ENCODE measurements at places on chromosomes 2 and 18.
A peak's percentile ranks its signal among the peaks of the same experiment; 100 is the strongest.

- DNase-seq, result no peak
Observed at GRCh38 chr18:6174983-6175745, 239.5 kb downstream of the L3MBTL4 start.

DNA sequence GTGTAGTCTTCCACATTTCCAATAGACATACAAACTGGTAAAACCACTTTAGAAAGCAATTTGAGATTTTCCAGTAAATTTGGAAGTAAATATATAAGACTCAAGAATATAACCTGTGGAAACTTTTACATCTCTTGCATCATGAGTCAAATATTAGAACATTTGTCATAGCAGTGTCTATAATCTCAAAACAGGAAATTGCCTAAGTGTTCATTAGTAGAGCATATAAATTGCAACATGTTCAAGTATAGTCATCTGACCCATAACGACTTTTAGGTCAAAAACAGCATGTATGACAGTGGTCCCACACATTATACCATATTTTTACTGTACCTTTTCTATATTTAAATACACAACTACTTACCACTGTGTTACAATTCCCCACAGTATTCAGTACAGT is 555.9 kb upstream of the VRK2 start:
- no peak for DNase-seq

GRCh38 chr2:19835781-19836281 is 66.0 kb downstream of the TTC32 start:
- DNase-seq, result no peak

DNA sequence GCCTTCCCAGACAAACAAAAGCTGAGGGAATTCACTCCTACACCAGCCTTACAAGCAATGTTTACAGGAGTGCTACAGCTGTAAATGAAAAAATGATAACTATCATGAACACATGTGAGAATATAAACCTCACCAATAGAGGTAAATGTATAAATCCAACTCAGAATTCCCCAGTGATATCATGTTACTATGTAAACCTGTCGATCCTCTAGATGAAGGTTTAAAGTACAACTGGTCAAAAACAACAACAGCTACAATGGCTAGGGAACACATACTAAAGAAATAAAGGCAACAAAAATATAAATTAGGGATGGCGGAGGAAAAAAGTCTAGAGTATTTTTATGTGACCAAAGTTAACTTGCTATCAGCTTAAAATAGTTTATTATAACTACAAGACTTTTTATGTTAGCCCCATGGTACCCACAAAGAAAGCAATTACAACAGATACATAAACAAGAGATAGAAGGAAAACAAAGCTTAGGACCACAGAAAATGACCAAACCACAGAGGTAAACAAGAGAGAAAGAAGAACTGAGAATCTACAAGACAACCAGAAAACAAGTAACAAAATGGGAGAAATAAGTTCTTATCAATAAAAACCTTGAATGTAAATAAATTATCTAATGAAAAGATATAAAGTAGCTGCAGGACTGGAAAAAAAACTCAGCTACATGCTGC is 8.3 kb downstream of the CERKL start:
- DNase-seq, result no peak

GRCh38 chr2:221477714-221478484 is 94.2 kb downstream of the EPHA4 start:
- DNase-seq, result no peak

- DNase-seq, result no peak
Observed at GRCh38 chr18:79916546-79917168, 34.8 kb downstream of the SLC66A2 start.

DNA sequence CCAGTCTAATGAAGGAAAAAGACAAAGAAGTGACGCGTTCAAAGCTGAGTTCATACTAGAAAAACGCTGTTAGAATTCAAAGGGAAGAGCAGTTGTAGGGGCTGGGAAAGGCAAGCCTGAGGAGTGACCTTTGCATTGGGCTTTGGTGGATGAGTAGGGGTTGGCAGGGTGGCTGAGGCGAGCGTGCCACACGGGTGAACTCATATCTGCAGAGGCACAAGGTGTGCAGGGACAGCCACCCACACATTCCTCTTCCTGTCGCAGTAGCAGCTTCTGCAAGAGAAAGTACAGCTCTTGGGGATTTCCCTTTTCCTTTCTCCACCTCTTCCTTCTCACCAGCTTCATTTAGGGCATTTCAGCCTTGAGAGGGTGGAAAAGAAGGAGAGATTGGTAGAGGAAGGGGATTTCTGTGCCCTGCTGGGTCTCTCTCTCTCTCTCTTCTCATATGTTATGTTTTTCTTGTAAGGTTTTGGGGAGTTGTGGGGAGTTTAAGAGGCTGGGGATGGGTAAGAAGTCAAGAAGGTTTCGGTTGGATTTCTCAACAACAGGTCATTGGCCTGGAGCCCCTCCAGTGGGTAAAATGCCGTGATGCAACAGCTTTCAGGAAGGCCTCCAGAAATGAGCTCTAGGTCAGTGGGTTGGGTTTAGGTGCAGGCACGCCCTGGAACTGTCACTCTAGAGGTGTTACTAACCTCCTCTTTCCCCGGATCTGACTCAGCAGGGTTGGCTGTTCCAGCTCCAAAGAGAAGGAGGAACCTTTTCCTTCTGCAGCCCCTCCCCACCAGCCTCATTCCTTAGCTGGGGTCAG is 40.1 kb downstream of the ODC1 start:
- no peak for DNase-seq

DNA sequence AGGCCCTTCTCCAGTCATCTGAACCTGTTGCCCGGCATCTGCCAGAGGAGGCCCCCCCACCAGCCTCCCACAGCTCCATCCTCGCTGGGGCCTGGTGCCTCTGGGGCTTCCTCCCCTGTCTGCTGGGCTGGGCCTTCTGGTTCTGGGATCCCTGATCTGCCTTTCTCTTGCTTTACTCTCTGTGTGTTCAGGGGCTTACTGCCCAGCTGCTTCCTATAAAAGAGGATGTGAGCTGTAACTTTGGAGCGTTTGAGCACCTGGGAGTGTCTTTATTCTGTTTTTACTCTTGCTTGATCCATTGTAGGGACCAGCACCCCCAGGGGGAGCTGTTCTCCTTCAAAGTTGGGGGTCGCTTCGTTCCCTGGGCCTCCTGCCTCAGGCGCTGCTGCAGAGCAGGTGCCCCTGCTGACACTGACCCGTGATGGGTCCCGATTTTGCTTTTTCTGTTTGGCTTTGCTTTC is 23.1 kb upstream of the FAHD2A start:
- DNase-seq, result peak; percentile 66

- DNase-seq, result no peak
Observed at GRCh38 chr2:22788749-22789327, 596.1 kb upstream of the KLHL29 start.

- no peak for DNase-seq
Observed at GRCh38 chr2:216388046-216388884, 16.0 kb upstream of the MARCHF4 start.

GRCh38 chr2:6909431-6910385 is 7.5 kb upstream of the RNF144A start:
- DNase-seq, result no peak

GRCh38 chr2:200862532-200863000 is 1.9 kb downstream of the CLK1 start:
- DNase-seq, result no peak

DNA sequence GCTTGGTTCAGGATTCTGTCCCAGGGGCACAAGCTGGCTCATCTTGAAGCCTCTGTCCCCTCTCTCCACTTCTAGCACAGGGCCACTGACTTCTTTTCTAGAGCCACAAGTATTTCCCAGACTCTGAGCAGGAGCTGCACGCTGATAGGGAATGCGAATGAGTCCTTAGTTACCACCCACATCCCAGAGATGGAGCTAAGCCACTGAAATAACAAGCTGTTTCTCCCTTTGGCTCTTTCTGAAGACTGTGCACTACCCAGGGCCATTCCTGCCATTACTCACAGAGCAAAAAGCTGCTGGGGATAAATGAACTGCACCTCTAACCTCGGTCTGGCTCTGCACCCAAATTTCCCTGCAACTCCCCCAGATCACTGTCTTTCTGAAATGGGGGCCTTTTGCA is 70.6 kb downstream of the TSN start:
- no peak for DNase-seq

DNA sequence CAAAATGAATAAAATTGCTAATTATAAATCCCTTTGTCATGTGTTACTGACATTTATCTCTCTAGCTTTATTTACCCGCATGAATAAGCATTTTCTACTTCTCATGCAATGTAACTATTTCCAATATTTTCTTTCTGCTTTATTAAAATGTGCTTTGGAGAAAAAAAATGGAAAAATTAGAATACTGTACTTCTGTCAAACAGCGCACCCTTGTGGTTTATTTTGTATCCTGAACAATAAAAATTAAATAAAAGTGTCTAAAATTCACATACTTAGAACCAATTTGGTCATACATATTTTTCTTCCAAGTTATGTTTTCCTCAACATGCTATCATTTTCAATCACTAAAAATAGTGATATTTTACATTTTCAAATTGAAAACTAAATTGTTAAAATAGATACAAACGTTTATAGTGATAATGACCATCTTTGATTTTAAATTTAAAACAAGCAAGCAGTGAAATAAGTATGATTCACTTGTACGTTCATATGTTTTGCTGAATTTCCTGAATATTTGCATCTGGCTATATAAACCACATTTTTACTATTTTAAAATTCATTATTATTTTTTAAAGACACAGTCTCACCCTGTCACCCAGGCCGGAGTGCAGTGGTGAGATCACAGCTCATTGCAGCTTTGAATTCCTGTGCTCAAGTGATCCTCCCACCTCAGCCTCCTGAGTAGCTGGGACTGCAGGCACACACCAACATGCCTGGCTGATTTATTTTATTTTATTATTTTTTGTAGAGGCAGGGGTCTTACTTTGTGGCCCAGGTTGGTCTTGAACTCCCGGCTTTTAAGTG is 95.9 kb upstream of the GRB14 start:
- no peak for DNase-seq

DNA sequence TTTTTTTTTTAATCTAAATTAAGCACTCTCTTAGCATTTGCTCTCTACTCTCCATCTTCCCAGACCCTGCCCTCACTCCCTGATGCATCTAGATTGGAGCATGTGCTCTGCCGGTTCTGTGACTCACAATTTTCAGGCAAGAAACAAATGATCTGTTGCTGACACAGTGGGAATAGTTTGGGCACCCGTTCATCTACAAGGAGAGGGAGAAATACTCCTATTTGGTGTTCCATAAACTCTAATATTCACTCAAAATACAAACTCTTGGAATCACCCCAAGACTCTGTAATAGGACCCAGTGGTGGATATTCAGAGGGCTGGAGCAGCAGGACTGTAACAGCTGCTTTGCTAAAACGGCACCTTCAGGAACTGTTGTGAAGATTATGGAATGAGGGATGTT is 37.1 kb upstream of the LINC00305 start:
- DNase-seq, result no peak

DNA sequence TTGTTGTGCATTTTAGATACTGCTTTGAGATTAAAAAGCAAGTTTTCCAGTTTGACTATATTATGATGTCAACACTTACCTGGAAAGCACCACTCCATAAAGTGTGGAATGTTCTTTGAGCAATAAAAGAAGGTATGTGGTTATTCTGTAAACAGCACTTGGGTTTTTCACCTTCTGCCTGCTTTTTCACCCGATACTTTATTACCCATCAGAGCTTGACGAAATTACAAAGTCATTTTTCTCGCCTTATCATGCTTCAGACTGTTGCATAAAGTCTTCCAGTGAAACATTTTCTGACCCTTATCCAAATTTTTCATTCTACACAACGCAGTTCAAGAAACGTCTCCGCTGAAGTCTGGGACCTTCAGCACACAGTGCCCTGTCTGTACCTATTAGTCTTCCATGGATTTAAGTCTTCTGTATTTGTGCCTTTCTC is 25.2 kb downstream of the CAB39 start:
- no peak for DNase-seq

DNA sequence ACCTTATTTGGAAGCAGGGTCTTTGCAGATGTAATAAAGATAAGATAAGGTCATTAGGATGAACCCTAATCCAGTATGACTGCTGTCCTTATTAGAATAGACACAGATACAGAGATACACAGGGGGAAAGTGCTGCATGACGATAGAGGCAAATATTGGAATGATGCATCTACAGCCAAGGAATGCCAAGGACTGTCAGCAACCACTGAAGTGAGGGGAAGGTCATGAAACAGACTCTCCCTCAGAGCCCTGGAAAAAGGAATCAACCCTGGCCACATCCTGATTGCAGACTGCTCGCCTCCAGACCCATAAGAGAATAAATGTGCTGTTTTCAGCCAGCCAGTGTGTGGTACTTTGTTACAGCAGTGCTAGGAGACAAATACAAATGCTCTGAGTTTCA is 14.8 kb downstream of the TMEM237 start:
- DNase-seq, result no peak

GRCh38 chr2:237475704-237476141 is 11.3 kb upstream of the MLPH start:
- no peak for DNase-seq

- no peak for DNase-seq
Observed at GRCh38 chr2:207122651-207123334, 43.0 kb downstream of the KLF7 start.

GRCh38 chr2:78718024-78718423 is 307.5 kb upstream of the REG3G start:
- no peak for DNase-seq

DNA sequence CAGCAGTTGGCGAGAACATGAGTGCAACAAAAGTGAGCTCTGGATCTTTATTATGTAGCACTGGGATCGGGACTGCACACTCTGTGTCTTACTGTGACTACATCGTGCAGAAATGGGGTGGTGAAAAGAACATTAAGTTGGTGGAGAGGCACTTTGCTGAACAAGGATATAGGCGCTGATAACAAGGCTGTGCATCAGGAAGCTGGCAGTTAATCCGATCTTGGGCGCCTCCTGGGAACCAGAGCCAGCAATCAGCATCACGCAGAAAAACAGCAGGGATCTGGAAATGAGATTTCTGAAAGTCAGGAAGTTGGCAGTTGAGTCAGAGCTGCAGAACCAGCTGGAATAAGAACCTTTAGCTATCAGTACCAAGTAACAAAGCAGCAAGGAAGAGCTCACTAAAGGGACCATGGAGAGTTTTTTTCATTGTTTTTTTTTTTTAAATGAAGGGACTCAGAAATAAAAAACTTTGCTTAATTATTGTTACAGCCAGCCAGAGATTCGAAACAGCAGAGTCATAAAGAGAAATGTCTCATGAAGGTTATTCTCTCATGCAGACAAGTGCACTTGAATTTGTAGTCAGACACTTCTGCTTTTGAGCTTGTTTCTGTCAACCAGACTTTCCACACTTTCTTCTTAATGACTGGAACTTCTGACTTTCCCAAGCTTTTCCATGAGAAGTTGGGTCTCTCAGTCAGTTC is 22.8 kb upstream of the MYO3B start:
- DNase-seq, result no peak

- no peak for DNase-seq
Observed at GRCh38 chr2:5352286-5352685, 339.9 kb upstream of the SOX11 start.

DNA sequence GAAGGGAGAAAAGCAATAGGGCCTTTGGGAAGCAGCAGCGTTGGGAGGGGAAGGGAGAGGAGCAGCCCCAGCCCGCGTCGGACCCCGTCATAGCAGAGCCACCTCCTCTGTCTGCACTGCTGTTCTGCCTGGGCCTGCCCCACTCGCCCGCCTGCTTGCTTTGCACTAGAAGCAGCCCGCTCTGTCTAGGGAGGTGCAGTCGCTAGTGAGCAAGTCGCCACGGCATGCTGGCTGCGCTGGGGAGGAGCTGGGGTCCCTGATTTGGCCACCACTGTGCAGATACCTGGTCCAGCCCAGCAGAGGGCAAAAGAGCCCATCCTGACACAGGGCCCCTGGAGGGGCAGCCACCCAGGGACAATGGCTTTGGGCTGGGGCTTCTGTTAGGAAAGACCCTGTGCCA is 8.0 kb upstream of the TMEM214 start:
- peak; percentile 45 for DNase-seq

GRCh38 chr2:9144617-9145016 is 62.0 kb upstream of the ASAP2 start:
- DNase-seq, result no peak

Measured in WTC11 (cell line).